ENCODE measurements at places on chromosomes 12 and 14. TPM values are rescaled to one million over a fixed set of nuclear protein-coding genes. Genes with fewer than 3 reads are reported as not detected.
A peak's percentile ranks its signal among the peaks of the same experiment; 100 is the strongest.

- no peaks in the 10 kb centered on the region for H3K36me3 ChIP-seq
- no peak overlapping the region for H3K4me3 ChIP-seq
- no peaks in the 10 kb centered on the region for H3K27me3 ChIP-seq
- DNase-seq, result no peak
- no peak overlapping the region for H3K27ac ChIP-seq
Observed at GRCh38 chr12:4037747-4038312, 164.6 kb upstream of the PARP11 start.

NTF3 gene
- total RNA-seq, result not detected

TAS2R9 gene
- total RNA-seq, result 0.20 TPM

GRCh38 chr12:3202734-3203446, 125.7 kb downstream of the TSPAN9 start:
- no peak overlapping the region for H3K27ac ChIP-seq
- no peaks in the 10 kb centered on the region for H3K36me3 ChIP-seq
- H3K4me3 ChIP-seq, result no peak overlapping the region
- DNase-seq, result peak; percentile 32
- H3K4me1 ChIP-seq, result no peaks in the 10 kb centered on the region
- H3K27me3 ChIP-seq, result no peaks in the 10 kb centered on the region

KRT77 gene
- total RNA-seq, result 0.11 TPM

DNA sequence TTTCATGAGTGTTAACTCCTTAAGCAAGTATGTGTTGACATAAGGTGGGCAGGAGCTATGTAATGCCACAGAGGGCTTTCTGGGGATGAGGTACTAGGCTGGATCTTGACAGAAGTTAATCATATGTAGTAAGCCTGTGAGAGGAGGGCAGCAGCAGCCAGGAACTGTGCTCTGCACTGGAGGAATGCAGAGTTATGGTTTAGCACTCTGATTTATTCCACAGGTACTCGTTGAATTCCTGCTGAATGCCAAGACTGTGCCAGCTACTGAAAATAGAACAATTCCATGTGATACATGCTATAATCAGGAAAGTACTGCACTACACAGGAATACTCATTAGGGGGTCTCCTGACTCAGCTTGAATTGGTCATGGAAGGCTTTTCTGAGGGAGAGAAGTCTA, 58.7 kb downstream of the SUSD6 start:
- no peak overlapping the region for H3K27ac ChIP-seq
- no peak for DNase-seq
- peaks cover 51% of the 10 kb centered on the region for H3K4me1 ChIP-seq
- no peaks in the 10 kb centered on the region for H3K36me3 ChIP-seq
- no peaks in the 10 kb centered on the region for H3K27me3 ChIP-seq

GRCh38 chr12:78684419-78684818, 180.2 kb upstream of the SYT1 start:
- DNase-seq, result no peak
- H3K4me1 ChIP-seq, result no peaks in the 10 kb centered on the region
- no peak overlapping the region for H3K27ac ChIP-seq
- no peak overlapping the region for H3K4me3 ChIP-seq

DNA sequence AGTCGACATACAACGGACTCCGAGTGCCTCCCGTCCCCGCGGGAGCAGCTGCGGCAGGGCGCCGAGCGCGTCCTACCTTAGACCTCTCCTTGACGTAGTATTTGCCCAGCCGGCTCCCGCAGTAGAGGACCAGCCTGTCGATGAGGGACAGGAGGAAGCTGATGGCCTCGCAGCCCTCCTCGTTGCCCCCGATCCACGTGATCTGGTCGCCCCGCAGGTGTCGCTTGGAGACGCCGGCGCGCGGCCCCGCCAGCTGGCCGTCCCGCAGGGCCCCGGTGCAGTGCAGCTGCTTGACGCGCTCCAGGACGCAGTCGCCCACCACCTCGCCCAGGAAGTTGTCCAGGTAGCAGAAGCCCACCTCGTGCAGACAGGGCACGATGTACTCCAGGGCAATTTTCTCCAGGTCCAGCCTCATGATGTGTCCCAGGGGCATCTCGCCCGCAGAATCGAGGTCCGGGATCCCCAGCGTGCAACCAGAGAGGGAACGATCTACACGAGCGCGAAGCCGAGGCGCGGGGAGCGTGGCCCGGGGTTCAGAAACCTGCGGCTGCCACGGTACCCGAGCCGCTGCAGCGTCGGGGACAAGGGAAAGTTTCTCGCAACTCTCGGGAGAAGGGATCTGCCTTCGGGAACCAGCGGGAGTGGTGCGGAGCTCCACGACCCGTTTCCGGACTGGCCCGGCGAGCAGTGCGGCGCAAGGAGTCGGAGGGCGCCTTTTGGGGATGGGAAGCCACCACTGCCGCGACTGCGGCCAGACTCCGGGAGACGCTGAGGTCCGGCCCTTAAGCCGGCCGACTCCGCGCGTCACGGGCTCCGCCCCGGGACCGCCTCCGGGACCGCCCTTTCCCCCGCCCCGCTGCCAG, at the start of gene EGLN3:
Gene EGLN3, minus strand, starts transcription at position 755 of the 863 bp plus-strand sequence. Its CDS starts 322 bp downstream, at position 433.
- no peak for DNase-seq
- H3K36me3 ChIP-seq, result no peaks in the 10 kb centered on the region
- peaks cover 4% of the 10 kb centered on the region for H3K4me1 ChIP-seq
- no peaks in the 10 kb centered on the region for H3K27me3 ChIP-seq
- peak within 1 kb of the TSS; percentile 37 for H3K4me3 ChIP-seq

RPGRIP1 gene
- not detected for total RNA-seq

- H3K4me3 ChIP-seq, result no peak overlapping the region
- H3K4me1 ChIP-seq, result no peaks in the 10 kb centered on the region
- H3K27ac ChIP-seq, result no peak overlapping the region
- DNase-seq, result no peak
- no peaks in the 10 kb centered on the region for H3K36me3 ChIP-seq
Observed at GRCh38 chr12:108643941-108644810, 10.5 kb upstream of the SELPLG start.

ZNF664 gene
- 26.4 TPM for total RNA-seq

GRCh38 chr14:101960225-101960624, 4.1 kb upstream of the DYNC1H1 start:
- no peaks in the 10 kb centered on the region for H3K36me3 ChIP-seq
- H3K4me1 ChIP-seq, result peaks cover 4% of the 10 kb centered on the region
- no peak overlapping the region for H3K27ac ChIP-seq
- DNase-seq, result no peak
- no peak overlapping the region for H3K4me3 ChIP-seq

- no peak for DNase-seq
- H3K27me3 ChIP-seq, result no peaks in the 10 kb centered on the region
- no peaks in the 10 kb centered on the region for H3K36me3 ChIP-seq
- peaks cover 15% of the 10 kb centered on the region for H3K4me1 ChIP-seq
- no peak overlapping the region for H3K4me3 ChIP-seq
- no peak overlapping the region for H3K27ac ChIP-seq
Observed at GRCh38 chr14:72454388-72455160, 439.3 kb downstream of the DPF3 start.

DNA sequence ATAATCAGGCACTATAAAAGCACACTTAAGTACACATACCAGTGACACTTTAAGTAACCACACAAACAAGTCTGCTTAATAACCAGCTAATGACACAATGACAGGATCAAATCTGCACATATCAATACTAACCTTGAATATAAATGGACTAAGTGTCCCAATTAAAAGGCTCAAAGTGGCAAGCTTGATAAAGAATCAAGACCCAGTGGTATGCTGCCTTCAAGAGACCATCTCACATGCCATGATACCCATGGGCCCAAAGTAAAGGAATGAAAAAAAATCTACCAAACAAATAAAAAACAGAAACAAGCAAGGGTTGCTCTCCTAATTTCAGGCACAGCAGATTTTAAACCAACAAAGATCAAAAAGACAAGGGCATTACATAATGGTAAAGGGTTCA, 470.4 kb downstream of the TRHDE start:
- no peaks in the 10 kb centered on the region for H3K36me3 ChIP-seq
- no peak overlapping the region for H3K27ac ChIP-seq
- DNase-seq, result no peak

AQP2 gene
- total RNA-seq, result not detected

DNA sequence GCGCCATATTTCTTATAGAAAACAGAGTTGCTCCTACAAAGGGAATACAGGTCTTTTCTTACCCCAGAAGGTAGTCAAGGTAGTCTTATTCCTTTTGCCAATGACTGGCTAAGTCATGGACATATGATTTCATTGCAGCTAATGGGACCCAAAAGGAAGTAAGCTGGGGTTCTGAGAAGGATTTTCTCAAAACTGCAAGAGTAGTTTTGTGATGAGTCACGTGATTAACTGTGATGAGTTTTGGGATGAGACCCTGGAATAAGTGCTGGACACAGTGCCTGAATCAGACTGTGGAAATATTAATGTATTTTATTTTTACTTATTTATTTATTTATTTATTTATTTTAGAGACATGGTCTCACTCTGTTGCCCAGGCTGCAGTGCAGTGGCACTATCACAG, 13.4 kb upstream of the NIN start:
- no peaks in the 10 kb centered on the region for H3K36me3 ChIP-seq
- no peaks in the 10 kb centered on the region for H3K4me1 ChIP-seq
- DNase-seq, result no peak
- no peak overlapping the region for H3K4me3 ChIP-seq
- H3K27ac ChIP-seq, result no peak overlapping the region

GRCh38 chr12:32198555-32198954, 91.9 kb downstream of the BICD1 start:
- H3K4me1 ChIP-seq, result no peaks in the 10 kb centered on the region
- DNase-seq, result no peak
- no peaks in the 10 kb centered on the region for H3K36me3 ChIP-seq
- no peak overlapping the region for H3K4me3 ChIP-seq

- no peaks in the 10 kb centered on the region for H3K36me3 ChIP-seq
- H3K27ac ChIP-seq, result no peak overlapping the region
Observed at GRCh38 chr12:84411031-84411430, 501.6 kb downstream of the SLC6A15 start.

GRCh38 chr14:93619176-93619793, 169.0 kb downstream of the PRIMA1 start:
- H3K27me3 ChIP-seq, result no peaks in the 10 kb centered on the region
- H3K4me3 ChIP-seq, result no peak overlapping the region

RNF31 gene
- 64.0 TPM for total RNA-seq

AKAP3 gene
- total RNA-seq, result 6.9 TPM

DNA sequence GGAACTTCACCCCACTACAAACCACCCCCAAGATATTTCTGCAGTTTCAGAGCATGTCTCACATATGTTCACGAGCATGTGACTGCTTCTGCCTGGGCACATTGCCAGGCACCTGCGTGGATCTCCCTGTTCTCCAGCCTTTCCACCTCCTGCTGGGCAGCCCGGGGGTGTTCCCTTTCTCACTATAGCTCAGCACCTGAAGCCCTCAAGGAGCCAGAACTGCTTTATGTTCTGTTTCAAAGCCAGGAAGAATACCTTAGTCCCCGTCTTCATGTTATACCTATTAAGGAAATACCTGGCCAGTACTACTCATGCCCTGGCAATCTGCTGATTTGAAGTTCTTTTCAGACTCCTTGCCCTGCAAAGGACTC, 4.2 kb upstream of the FGF6 start:
- H3K4me3 ChIP-seq, result no peak overlapping the region
- no peak for DNase-seq
- no peak overlapping the region for H3K27ac ChIP-seq
- no peaks in the 10 kb centered on the region for H3K4me1 ChIP-seq

DNA sequence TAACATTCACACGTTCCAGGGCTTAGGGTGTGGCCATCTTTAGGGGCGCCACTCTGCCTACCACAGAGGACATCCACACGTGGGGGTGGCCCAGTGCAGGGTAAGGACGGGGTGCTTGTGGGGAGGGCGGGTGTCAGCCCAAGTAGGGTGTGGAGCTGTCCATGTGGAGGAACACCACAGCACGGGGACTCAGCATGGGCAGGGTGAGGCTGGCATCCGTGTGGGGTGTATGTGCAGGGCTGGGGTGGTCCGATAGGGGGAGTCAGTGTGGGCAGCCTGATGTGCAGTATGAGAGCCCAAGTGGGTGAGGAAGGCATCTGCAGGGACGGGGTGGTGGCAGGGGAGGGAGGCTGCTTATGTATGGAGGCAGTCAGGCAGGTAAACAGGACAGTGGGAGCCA, 17.7 kb downstream of the PSMC1 start:
- H3K27ac ChIP-seq, result no peak overlapping the region
- H3K27me3 ChIP-seq, result no peaks in the 10 kb centered on the region
- no peak overlapping the region for H3K4me3 ChIP-seq
- no peaks in the 10 kb centered on the region for H3K4me1 ChIP-seq
- DNase-seq, result no peak

GPR137C gene
- total RNA-seq, result 0.41 TPM

TMCC3 gene
- 0.08 TPM for total RNA-seq

ATN1 gene
- total RNA-seq, result 34.4 TPM

KRT5 gene
- not detected for total RNA-seq

GRCh38 chr14:61623927-61624326, 71.4 kb upstream of the HIF1A start:
- DNase-seq, result no peak
- no peak overlapping the region for H3K27ac ChIP-seq

LUM gene
- not detected for total RNA-seq

SYT10 gene
- total RNA-seq, result not detected

GRCh38 chr14:65231286-65231980, 129.1 kb upstream of the MAX start:
- no peak overlapping the region for H3K4me3 ChIP-seq
- H3K4me1 ChIP-seq, result no peaks in the 10 kb centered on the region
- no peaks in the 10 kb centered on the region for H3K27me3 ChIP-seq
